ENCODE measurements at places on chromosomes 4 and X. TPM values are rescaled to one million over a fixed set of nuclear protein-coding genes. Genes with fewer than 3 reads are reported as not detected.

DNA sequence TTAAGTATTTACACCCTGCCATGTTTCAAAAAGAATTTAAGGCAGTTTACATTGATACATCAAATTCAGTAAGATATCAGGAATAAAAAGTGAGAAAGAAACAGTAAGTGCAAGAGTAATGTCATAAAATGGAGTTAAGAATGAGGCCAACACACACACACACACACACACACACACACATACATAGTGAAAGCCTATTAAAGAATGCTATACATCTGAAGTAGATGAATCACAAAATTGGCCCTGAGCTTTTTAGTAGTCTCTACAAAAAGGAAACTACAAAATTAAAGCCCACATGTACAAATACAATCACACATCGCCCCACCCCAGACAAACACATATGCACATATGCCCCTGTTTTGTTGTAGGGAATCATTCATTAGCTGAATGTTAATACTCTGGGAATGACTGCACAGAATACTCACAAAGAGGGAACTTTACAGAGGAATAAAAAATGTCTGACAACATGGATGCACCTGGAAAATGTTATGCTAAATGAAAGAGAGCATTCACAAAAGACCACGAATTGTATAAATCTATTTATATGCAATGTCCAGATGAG, 428.8 kb downstream of the IL15 start:
- no peak for DNase-seq

DNA sequence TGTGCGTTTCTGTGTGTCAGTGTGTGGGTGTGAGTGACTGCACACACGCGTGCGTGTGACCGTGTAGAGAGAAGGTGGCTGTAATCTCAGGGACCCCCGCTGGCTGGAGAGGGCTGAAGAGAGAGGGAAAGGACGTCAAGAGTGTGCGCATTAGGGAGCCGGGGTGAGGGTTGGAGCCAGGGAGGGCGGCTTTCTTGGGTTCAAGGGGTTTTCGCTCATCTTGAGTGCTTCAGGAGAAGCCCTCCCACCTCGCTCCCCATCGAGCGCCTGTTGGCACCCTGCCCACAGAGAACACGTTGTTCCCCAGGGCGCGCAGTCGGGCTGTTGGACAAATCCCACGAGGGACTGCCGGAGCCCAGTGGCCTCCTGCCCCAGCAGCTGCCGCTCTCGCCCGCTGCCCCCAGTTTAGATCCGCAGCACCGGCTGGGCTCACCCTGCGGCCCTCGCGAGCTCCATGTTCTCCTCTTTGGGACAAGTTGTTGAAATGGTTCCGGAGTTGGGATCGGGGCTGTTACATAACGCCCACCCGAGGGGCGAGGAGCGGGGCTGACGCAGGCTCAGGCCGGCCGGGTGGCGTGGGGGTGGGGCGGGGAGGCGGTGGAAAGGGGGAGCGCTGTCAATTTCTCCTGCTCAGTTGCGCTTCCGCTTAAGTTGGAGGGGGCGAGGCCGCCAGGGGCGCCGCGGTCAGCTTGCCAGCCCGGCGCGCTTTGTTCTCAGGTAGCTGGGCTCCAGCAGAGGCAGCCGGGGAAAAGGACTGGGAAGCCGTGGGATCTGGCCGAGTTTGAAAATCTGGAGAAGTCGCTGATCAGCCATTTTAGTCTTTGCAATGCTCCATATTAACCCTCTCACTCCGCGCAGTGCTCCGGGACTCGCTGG, 1.6 kb downstream of the GRIA2 start:
- DNase-seq = peak; percentile 79

DNA sequence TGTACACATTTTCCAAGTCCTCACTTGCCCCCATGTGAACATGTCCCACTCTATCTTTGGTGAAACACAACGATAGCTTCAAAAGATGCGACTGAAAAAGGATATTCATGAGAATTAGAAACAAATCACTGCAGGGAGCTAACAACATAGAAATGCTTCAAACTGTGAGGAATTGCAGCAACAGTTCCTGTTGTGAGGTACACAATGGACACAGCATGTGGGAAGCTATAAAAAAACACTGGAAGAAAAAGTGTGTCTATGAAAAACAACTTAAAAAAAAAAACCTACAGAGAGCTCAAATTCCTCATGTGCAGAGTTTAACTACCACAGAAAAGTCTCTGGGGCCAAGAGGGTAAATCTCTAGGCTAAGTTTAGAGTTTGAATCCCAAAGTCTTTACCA, 51.6 kb upstream of the BLTP1 start:
- no peak for DNase-seq

- DNase-seq = no peak
These were observed 13.7 kb downstream of the CCKAR start for GRCh38 chr4:26476545-26476944.

DNA sequence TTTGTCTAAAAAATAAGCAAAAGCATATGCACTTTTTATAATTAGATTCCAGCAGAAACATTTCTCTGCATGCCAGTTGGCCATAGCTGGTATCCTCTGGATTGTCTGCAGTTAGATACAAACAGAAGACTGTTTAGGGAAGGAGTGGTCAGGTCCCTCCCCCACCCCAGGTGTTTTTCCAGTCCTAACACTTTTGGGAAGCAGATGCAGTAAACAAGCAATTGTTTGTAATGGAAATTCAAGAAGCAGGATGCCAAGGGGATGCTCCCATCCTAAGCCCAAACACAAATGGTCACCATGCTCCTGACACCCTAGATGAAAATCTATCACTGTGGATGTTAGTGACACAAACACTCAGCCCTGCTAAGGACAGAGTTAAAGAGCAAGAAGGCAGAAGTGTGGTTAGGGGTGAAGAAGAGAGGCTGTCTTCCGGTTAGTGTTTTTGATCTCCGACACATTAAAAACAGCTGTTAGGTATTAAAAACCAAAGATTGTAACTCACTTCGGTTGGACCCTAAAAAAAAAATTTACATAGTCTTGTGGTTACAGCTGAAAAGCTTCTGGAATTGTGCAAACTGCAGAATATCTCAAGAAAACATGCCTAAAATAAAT, 7.9 kb downstream of the LEF1 start:
- no peak for DNase-seq

IL1RAPL1 gene
- not detected for total RNA-seq
